ENCODE measurements at places on chromosomes 16 and 17. TPM values are rescaled to one million over a fixed set of nuclear protein-coding genes. Genes with fewer than 3 reads are reported as not detected.
A peak's percentile ranks its signal among the peaks of the same experiment; 100 is the strongest.

Gene KLHL36
- 38.8 TPM for total RNA-seq

Gene KRT17
- 1.6 TPM for total RNA-seq

Gene MTMR4
- 38.3 TPM for total RNA-seq

Gene LRRC46
- total RNA-seq: 0.42 TPM

Gene STAC2
- total RNA-seq: not detected

Gene LGALS3BP
- total RNA-seq: 0.76 TPM

Gene NPIPB6
- total RNA-seq: 5.0 TPM

Gene C17orf107
- total RNA-seq: 1.0 TPM

Gene LRRC37A
- 0.88 TPM for total RNA-seq

Gene ZNF469
- 6.3 TPM for total RNA-seq

Gene CPNE7
- total RNA-seq: 1.5 TPM

Gene ZP2
- not detected for total RNA-seq

Gene BEAN1
- not detected for total RNA-seq

DNA sequence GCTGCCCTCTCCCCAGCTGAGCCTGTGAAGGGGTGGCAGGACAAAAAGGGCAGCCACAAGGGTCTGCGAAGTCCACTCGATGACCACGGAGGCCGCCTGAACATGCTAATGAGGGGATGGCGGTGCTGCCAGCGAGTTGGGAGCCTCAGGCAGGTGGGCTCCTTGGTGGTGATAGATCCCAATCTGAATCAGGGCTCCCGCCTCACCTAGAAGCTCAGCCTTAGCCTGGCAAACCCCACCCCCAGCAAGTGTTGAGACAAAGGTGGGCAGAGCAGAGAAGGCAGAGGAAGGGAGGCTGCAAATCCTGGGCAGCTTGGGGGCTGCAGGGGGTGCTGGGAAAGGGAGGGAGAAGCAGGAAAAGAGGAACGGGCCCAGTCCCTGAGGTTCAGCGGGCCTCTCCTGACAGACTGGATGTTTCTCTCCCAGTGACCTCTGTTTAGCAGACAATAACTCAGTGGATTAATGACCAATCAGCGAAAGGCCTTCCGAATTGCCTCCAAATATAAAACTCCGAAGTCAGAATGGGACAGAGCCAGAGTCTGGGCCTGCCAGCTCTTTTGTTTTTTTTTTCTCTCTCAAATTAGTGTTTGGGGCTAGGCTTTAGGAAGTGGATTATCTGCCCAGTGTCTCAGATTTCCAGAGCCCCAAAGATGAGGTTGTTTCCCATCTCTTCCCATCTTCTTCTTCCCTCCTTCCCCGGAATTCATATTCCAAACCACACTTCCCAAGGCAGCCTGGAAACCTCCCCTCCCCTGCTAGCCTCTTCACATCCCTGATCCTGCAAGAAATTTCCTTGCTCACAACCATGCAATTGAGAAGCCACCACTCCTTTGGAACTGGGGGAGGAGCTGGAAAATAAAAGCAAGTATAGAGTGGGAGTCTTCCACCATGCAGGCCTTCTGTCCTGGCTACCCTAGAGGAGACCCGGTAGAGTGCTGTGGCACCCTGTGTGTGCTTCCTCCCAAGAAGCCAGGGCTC, 15.2 kb upstream of the HOXB2 start:
- no peak for DNase-seq

DNA sequence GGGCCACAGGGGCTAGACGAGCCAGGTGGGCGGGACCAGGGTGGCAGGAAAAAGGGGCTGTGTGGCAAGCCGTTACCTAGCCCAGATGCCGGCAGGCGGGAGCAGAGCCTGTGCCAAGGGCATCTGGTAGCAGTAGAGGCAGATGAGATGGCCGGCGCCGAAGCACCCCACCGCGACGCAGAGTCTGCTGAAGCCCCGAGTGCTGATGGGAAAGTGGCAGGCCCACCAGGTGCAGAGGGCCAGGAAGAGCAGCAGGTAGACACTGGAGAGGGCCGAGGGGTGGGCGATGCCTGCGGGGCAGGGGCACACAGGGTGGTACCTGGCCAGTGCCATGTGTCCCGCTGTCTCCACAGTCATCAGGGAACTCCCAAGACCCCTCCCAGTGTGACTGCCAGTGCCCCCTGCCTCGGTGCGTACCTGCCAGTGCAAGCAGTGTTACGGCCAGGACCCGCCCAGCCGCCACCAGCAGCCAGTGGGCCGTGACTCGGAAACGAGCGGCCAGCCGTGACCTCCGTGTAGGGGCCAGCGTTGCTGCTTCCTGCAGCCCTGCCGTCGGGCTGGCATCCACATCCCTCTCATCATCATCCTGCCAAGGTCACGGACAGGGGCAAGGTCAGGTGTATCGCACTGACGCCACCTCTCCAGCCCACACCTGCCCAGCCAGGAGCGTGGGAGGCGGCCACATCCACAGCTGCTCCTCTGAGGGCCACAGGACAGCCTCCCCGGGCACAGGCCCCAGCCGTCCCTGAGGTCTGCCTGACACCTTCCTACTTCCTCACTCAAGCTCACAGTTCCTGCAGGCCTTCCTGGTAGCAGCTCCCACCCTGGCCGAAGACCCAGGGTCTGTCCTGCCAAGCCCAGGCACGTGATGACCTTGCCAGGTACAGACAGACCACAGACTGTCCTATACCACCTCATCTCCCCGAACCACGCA, 32.1 kb downstream of the CTU2 start:
- no peak for DNase-seq

DNA sequence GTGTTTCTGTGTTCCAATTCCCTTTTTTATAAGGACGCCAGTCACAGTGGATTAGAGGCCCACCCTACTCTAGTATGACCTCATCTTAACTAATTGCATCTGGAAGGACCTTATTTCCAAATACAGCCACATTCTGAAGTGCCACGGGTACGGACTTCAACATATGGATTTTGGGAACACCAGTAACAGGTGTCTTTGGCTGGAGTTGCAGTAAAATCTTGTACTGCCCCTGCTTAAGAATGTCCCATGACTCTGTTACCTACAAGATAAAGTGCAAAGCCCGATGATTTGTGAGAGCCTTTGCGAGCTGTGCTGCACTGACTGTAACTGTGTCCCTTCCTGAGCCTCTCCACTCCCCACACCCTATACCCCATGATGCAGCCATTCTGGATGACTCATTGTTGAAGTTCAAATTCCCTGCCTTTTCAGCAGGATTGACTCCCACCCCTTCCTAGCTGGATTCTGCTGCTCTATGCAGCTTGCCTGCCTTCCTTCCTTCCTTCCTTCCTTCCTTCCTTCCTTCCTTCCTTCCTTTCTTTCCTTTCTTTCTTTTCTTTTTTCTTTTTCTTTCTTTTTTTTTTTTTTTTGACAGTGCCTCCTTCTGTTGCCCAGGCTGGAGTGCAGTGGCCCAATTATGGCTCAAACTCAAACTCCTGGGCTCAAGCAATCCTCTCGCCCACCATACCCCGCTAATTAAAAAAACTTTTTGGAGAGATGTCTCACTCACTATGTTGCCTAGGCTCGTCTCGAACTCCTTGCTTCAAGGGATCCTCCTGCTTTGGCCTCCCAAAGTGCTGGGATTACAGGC, 2.1 kb downstream of the HCRT start:
- DNase-seq: peak; percentile 21

DNA sequence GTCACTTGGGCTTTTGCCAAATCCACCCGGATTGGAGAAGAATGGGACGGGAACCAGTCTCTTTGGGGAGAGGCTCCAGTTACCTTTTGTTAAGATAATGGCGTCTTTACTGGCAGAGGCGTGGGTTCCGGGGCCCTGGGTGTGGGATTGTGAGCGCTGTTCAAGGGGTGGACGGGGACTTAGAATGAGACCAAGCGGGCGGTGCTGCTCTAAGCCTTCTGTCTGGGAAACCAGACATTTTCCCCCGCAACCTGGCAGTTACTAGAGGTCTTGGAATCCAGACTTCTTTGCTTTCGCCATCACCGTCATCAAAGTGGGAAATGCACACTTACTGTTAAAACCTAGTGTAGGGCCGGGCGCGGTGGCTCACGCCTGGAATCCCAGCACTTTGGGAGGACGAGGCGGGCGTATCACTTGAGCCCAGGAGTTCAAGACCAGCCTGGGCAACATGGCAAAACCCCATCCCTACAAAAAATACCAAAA, 706 bp downstream of the TEN1 start:
- no peak for DNase-seq

DNA sequence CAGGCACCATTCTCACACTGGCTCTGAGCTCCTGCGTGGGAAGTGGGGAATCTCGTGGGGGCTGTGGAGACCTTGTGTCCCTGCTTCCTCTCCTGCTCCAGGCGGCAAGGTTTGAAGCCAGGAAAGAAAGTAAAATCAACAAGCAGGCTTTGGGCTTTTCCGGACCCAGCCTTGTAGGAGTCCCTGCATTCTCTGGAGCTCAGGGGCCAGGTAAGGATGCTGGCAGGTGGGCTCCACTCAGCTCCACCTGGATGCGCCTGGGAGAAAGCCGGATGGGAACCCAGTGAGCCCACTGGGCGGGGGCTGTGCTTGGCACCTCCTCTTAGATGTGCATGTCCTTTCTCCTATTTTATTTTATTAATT, 362.5 kb downstream of the SEC14L1 start:
- DNase-seq: no peak

GRCh38 chr17:6070913-6071511, 833 bp downstream of the WSCD1 start:
- DNase-seq: peak; percentile 45

DNA sequence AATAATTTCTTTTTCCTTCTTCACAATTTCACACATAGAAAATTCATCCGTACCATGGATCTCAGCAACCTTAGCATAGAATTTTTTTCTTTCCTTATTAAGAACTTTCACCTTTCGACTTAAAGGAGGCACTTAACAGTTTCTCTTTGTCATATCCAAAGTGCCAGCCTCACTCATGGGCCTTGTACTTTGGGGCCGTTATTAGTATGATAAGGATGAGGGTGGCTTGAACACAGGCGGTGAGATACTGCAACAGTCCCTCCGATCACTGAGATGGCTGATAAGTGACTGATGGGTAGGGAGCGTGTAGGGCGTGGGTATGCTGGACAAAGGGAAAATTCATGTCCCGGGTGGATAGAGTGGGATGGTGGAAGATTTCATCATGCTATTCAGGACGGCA, 85.3 kb downstream of the OR1D5 start:
- DNase-seq: no peak

- DNase-seq: peak; percentile 79
Observed at GRCh38 chr16:55480228-55480655, 1.2 kb downstream of the MMP2 start.

DNA sequence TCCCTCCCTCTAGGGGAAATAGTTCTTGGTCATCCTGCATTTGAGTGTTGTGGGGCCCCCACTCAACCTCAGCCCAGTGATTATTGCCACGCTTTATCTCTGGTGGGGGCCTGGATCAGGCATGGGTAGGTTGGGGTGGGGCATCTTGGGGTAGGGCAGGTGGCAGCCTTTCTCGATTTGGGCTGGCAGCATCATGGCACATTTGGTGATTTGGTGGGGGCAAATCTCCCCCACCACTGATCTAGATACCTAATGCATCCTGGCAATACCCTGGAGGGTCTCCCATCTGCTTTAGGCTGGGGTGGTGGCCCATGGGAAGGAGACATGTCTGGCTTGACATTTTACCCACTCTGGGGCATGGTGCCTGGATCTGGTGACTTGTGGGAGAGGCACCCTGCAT, 40.2 kb downstream of the NLRP1 start:
- no peak for DNase-seq

DNA sequence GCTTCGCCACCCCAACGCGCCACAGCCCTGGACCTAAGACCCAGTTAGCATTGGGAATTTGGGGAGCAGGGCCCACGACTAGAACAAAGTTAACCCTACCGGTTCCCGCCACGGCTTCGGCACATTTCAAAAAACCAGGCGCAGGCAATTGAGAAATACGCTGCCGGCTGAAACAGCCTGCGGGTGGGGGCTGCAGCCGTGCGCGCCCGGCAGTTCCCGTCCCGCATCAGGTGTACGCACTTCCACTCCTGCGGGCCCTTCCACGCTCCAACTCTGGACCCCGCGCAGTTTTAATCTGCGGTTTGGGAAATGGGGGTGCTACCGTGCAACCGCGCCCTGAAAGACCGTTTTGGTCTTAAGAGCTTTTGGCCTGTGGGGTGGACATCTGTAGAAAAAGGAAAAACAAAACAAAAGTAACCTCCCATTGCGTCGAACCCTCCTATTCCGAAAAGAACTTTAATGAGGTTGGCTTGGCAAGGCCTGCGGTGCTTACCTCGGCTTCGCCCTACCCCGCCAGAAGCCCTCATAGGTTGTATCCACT, 7.1 kb downstream of the IRX5 start:
- peak; percentile 8 for DNase-seq

GRCh38 chr16:67199011-67199807, at the start of gene ELMO3:
Gene ELMO3, plus strand, starts transcription at chr16:67199131. Its CDS starts 196 bp downstream, at chr16:67199327.
- DNase-seq: no peak

- DNase-seq: peak; percentile 49
Observed at GRCh38 chr17:57987581-57988300, at the start of gene VEZF1. Gene VEZF1, minus strand, starts transcription at chr17:57988254. Its CDS starts 143 bp downstream, at chr17:57988111.

DNA sequence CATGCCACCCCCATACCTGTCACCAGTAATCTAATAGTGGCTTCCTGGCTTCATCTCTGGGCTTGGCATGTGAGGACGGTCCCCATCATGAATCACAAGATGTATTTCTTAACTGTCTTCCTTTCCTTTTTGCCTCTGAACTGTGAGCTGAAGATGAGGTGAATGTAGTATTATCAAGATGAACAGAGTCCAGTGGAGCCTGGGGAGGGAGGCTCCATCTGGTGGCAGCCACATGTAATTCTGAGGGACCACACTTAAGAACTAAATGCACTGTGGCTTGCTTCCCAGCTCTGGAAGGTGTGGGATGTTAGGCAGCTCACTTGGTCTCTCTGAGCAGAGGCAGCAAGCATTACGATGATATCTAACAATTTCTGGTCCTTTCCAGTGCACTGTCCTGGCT, 354.9 kb upstream of the ASIC2 start:
- DNase-seq: no peak

- DNase-seq: no peak
Observed at GRCh38 chr16:72050769-72051464, 3.4 kb upstream of the HP start.

- DNase-seq: no peak
Observed at GRCh38 chr17:55274355-55275255, 9.8 kb downstream of the HLF start.

GRCh38 chr17:80316927-80317705, 56.5 kb downstream of the RNF213 start:
- DNase-seq: no peak

DNA sequence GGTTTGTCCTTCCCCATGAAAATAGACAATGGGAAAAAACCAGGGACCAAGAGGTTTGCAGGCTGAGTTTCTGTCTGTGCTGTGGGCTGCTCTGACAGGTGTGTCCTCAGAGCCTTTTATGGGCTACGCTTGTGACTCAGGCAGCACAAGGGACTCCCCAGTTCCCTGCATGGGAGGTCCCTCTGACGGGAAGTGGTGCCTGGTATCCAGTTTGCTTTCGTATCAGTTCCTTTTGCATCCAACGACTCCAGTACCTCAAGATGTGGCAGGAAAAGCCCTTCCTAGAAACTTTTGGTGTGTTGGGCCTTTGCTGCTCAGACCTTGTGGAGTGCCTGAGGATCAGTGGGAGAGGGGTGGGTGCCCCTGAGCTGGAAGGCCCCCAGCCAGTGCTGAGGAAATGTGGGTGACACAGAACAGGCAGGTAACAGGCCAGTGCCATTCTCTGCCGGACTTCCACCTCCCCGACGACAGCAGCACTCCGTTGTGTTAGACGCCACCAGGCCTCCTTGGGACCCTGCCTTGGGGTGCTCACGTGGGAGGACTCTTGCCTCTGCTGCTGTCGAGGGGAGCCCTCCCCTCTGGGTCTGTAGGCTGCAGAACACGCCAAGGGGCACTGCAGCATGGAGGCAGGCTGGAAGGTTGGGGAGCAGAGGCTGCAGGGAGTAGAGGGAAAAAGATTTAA, 38.4 kb upstream of the IRF8 start:
- DNase-seq: no peak

GRCh38 chr17:79892457-79893241, 53.4 kb upstream of the CBX4 start:
- no peak for DNase-seq

Measured in endothelial cell of umbilical vein (primary cell).